Neuronal stem cell (in vitro differentiated cells): ENCODE measurements at places on chromosomes 13 and 19.

DNA sequence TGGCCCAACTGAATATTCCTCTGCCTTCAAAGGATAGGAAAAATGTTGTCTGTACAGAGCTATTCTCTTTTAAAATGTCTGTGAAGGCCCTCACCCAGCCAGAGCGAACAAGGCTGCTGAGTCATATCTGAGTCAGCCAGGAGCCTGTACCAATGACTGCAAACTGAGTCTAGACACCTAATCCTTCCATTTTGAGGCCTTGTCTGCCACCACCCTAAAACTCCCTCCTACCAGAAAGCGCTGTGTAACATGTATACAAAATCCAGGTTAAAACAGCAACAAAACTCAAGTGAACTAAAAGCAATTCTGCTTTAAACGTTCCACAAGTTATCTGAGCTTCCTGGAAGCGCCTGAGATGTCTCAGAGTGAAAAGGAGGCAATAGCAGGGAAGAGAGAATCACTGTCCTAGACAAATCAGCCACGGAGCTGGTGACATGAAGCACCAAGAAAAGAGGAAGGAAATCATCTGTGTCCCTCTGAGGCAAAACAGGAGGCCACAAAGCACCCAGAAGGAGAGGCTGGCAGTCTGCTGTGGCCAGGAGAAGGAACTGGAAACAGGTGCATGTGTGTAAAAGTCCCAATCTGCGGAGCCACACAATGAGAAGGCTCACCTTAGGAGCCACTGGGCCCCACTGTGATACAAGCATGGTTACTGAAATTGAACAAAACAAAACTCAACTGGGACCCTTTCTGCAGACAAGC, 10.2 kb downstream of the DHRS12 start:
- DNase-seq, result no peak

DNA sequence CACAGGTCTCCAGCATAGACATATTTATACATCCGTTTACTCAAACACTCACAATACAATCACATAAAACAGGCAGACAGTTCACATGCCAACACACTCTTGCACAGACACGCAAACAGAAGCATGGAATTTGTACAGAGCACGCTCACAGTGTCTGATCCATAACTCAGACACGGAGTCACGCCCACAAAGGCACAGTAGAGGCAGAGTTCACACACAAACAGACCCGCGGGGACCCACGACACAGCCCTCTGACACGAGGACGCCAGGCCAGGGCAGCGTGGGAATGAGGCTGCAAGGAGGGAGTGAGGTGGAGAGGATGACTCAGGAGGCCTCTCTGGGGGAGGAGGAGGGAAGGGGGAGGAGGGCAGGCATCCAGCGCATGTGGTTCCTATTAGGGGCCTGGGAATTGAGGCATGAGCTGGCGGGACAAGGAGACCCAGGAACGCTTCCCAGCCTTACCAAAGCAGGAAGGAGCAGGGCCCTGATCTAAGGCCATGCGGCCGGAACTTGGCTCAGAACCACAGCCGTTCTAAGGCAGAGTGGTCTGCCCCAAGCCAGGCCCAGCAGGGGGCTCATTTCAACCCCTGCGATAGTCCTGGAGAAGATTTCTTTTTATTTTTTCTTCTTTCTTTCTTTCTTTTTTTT, 9.1 kb upstream of the OLFM2 start:
- no peak for DNase-seq

- DNase-seq, result no peak
These were observed 382.7 kb downstream of the LIG4 start for GRCh38 chr13:107832500-107833100.

- DNase-seq, result no peak
These were observed 20.9 kb downstream of the MAP2K2 start for GRCh38 chr19:4103080-4103433.
